ENCODE measurements at places on chromosomes 3 and 15. TPM values are rescaled to one million over a fixed set of nuclear protein-coding genes. Genes with fewer than 3 reads are reported as not detected.

DNA sequence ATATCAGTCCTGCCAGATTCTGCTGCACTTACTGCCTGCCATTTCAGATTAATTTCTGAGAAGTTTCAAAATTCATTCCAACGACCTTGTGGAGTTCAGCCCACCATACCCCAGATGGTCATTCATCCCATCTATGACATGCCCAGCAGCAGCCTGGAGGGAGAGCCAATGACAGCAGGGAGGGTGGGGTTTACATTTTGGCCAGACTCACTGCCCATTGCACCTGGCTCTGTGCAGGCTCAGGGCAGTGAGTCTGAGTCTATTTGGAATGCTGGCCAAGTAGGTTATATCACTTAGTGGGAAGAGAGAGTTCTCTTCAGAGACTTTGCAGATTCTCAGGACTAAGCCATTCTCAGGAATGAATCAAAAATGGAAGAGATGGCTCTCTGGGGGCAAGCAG is 21.5 kb downstream of the SRPRB start:
- DNase-seq: no peak

DNA sequence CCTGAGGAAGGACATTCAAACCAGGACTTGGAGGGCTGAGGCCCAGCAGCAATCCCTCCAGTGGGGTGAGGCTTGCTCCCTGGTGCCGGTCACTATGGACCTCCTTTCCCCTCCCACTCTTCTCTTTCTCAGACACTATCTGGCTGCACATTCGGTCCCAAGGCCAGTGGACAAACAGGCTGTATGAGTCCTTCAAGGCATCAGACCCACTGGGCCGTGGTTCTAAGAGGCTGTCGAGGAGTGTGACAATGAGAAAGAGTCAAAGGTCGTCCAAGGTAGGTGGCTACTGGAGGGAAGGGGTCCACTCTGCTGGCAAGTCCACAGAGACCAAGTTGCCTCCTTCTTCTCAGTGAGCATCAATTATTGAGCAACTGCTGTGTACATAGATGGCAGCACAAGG is 28.0 kb downstream of the NOX5 start:
- no peak for DNase-seq

- no peak for DNase-seq
These were observed 667.4 kb downstream of the NTRK3 start for GRCh38 chr15:87589134-87589533.

DNA sequence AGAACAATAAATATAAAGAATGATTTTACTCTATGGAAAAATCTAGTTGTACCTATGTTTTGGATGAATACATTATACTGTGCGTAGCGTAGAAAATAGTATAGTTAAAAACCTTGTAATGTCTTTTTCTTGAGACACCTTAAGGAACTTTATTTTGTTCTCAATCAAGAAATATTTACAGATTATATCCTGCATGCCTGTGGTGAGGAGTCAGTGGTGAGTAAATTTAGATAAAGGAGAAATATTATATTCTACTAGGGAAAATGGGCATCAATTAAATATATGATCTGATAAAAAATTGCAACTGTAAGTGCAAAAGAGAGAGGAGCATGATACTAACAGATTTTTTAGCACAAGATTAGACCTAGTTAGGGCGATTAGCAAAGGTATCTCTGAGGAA is 157.7 kb downstream of the RBMS3 start:
- no peak for DNase-seq

SENP8 gene
- 4.9 TPM for total RNA-seq

IL17RC gene
- 9.1 TPM for total RNA-seq

DUOX1 gene
- total RNA-seq: 2.3 TPM
